ENCODE measurements at places on chromosomes 7 and 10.

DNA sequence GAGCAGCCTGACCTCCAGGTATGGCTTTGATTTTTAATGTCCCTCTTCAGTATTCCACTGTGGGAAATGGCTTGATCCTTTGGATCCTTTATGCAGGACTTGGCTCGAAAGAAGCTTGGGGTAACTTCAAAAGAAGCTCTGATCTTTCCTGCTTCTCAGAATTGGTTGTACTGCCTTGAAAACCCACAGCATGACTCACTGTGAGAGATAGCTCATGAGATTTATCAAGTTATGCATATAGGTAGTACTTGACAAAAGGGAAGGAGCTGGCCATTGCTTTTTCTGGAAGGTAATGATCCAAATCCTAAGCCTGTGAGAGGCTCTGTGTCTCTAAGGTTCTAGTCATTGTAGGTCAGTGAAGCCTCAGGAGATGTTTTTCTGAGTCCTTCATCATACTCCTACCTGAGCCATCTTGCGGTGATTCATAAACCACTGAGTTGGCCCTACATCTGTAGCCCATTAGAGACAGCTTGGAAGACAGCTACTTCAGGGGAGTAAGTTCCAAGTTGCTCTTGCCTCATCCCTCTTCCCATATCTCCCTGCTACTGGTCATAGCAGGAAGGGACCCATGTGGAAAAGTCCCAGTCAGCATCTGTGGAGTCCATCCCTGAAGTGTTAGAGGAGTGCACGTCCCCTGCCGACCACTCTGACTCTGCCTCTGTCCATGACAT, 36.7 kb upstream of the NFKB2 start:
- no peak for DNase-seq

GRCh38 chr10:104323085-104323484, 15.2 kb downstream of the ITPRIP start:
- DNase-seq = no peak

- DNase-seq = no peak
Measured at GRCh38 chr7:47297120-47297519, 284.8 kb downstream of the TNS3 start.

DNA sequence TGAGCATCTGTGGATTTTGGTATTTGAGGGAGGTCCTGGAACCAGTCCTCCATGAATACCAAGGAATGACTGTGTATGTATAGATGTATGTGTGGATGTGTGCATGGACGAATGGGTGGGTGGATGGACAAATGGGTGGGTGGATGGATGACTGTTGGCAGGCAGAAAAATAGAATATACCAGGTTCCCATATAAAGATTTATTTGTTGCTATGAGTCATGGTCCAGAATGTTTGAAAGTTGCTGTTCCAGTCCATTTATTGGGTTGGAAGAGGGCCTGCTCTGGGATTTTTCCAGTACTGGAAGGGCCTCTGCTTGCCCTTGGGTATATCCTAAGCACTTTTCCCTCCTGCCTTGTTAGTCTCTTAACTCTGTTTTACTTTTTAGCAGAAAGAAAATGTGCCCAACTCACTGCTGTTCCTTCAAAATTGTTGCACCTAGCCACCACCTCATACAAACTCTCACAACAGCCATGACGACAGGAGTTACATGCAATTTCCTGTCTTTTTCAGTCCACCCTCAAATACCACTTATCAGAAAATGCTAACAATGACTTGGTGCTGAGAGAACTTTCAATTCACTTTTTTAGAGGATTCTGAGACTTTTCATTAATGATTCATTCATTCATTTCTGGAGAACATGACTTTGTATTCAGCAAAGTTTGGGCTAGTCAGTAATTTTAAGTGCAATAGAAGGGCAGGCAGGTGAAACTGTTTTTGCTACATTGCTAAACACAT, 108.1 kb downstream of the EEPD1 start:
- no peak for DNase-seq

- DNase-seq = no peak
Measured at GRCh38 chr7:131255242-131255641, 72.4 kb upstream of the MKLN1 start.

- DNase-seq = no peak
Measured at GRCh38 chr7:93920496-93921182, 896 bp upstream of the GNG11 start.

DNA sequence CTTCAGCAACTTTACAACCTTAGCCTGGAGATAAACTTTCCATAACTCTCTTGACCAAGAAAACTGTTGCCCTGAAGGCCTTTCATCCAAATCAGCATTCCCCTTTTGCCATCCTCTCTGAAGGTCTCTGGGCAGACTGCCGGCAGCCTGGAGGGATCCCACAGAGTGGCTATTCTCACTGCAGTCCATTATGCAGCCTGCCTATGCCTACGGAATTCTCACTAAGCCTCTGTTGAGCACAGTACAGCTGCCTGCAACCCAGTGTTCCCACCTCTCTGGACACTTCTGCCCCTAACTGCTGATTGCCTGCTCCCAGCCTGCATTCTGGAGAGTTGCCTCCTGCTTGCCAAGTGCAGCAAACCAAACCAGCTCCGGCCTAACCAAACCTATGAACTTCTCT, 548.9 kb upstream of the STEAP1 start:
- no peak for DNase-seq

GRCh38 chr7:98687111-98687751, 70.1 kb downstream of the NPTX2 start:
- DNase-seq = no peak

- no peak for DNase-seq
Measured at GRCh38 chr7:73903321-73904218, 42.6 kb downstream of the TMEM270 start.

GRCh38 chr7:32036557-32036956, 33.6 kb downstream of the PDE1C start:
- peak; percentile 13 for DNase-seq

GRCh38 chr7:29285444-29285793, 90.8 kb downstream of the CHN2 start:
- DNase-seq = peak; percentile 94

DNA sequence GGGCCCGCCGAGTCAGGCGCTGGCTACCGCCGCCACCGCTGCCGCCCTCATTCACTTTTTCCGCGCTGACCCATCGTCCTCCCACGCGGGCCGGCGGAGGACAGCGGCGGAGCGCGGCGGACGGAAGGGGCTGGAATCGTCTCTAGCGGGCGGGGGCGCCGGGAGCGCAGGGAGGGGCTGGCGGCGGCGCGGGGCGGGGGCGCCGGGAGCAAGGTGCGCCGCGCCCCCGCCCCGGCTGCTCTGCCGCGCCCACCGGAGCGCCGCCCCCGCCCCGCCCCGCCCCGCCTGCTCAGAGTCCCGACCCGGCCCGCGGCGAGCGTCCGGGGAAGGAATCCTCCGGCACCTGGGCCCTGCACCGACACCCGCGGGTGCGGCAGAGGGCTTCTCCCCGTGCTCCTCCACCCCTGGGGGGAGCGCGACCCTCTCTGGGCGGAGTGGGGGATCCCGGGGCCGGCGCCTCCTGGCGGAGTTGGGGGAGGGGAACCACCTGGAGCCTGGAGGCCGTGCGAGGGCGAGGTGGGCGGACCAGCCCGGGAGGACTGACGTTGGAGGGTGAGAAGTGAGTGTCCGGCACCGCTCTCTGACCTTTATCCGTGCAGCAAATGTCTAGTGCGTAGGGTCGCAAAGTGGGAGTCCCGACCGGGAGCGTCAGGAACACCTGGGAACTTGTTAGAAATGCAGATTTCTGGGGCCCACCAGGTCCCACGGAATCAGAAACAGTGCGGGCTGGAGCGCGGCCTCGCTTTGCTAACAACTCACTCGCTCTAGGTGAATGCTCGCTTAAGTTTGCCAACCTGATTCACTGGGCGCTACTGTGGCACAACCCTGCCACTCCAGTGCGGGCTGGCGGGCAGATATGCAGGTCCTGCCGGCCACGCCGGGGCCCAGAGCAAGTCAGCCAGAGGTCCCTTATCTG, at the start of gene COBL:
Gene COBL, minus strand, starts transcription at position 144 of the 916 bp plus-strand sequence. CDS start 176 bp downstream, outside the sequence.
- no peak for DNase-seq

DNA sequence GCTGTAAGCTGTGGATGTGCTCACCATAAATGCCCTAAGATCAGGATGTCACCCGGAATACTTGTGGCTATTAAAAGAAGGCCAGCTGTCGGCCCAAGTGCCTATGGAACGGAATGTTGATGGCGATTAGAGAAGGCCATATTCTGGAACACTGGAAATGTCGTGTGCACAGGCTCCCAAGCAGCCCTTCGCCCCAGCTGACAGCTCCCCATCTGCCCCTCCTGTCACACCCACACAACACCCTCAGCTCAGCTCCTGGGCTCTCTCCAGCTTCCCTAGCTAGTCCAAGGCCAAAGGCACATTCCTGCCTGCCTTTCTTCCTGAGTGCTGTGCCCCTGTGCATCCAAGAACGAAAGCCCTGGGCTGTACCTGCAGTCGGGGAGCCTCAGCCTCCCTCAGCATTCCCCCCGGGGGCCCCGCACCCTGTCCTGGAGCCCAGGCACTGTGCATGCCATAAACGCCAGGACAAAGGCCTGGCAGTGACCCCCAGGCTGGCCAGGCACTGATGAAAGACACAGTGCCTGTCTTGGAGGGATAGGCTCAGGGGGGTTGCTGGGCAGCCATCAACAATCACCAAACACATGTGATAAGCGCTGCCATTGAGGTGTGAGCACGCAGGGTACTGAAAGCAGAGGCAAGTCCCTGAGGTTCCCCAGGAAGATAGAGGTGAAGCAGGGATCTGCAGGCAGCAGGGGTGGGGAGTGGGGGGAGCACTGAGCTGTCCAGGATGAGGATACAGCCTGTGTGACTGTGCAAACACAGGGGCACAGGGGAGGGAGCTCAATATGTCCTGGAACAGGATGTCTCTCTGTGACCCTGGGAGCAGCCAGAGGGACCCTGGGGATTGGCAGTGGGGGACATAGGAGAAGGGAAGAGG, 3.7 kb upstream of the LDB3 start:
- no peak for DNase-seq

DNA sequence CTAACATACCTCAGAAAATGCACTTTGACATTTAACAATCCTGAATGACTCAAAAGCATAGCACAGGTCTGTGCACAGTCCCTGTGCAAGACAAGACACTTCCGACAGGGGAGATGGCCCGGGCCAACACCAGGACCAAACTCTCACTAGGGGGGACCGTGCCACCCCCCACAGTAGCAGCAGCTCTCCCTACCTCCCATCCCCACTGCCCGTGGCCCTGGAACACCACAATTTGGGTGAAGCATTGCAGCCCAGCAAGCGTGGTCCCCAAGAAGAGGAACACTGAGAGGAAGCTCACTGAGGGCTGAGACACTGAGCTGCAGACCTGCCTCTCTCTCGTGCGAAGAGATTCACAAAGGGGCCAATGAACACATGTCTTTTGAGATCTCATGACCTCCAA, 26.0 kb downstream of the PTPRN2 start:
- no peak for DNase-seq

GRCh38 chr10:101164020-101164419, 32.9 kb downstream of the TLX1 start:
- no peak for DNase-seq

DNA sequence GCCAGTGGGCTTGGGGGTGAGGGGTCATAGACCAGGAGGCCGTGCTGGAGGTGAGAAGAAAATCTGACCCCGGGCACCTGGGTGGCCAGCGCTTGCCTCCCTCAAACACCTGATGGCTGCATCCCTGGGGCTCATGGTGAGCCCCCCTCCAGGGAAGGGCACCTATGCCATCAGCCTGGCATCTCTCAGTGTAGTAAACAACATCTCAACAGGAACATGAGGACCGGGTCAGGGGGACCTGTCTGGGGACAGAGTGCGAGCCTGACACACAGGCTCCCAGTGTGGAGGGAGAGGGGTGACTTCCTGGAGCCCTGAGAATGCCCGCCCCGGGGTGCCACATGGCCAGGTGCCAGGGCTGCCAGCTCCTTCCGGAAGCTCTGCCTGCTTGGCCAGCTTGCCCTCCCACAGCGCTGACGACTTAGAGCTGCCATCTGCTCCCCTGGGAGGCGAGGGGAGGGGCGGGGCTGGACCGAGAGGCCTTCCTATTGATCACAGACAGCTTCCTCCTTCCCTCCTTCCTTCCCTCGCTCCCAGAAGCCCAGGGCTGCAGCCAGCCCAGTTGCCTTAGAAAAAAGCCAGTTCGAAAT, 12.3 kb downstream of the STX1A start:
- peak; percentile 69 for DNase-seq

GRCh38 chr10:83702731-83703130, 436.6 kb upstream of the GHITM start:
- DNase-seq = no peak

GRCh38 chr7:106177300-106177690, 65.2 kb upstream of the SYPL1 start:
- no peak for DNase-seq

GRCh38 chr10:83994325-83994724, 145.0 kb upstream of the GHITM start:
- DNase-seq = no peak

DNA sequence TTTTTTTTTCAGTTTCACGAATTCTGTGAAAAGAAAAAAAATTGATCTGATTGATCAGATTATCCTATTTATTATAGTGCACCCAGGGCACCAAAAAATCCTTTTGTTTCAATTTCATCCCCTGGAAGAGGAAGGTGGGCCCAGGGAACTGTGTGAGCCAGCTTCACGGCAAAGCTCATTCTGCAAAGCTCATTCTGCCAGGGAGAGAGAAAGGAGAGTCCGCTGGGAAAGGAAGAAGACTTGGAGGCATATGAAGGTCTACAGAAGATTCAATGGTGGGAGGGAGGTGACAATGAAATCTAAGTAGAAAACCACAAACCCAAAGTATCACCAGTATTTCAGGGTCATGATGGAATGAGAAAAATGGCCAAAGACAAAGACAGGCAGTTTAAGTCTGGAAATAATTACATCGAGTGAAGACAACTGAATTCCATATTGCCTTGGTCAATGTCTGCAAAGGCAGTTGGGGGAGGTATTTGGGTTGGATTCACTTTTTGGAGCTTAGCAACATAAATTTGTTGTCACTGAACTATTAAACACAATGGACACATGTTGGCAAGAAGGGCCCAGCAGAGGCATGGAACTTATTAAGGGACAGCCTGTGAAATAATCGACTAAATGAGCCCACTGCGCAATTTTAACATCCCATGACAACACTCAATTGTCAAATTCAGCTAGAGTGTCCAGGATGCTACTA, 587.8 kb upstream of the MKI67 start:
- peak; percentile 89 for DNase-seq

DNA sequence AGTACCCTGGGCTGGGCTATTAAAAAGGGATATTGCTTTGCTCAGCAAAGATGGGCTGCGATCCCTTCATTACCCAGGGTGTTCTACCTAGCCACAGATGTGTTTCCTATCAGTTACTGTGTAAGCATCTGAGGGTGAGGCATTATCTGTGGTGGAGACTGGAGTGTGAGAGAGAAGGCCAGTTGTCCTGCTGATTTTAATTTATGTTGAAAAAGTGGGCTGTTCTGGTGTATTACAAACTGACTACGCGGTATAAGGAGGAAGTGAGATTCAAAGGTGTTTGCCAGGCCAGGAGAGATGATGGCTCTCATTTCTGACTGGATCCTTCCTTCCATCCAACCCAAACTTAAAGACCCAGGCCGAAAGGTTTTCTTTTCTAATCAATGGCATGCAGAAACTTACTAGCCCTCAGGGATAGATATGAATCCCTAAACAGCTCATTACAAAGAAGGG, 7.6 kb downstream of the TCF7L2 start:
- DNase-seq = peak; percentile 14

- peak; percentile 72 for DNase-seq
Measured at GRCh38 chr7:135672560-135673359, 10.4 kb downstream of the STMP1 start.

All from fibroblast of skin of scalp (primary cell).